ENCODE measurements at places on chromosomes 7 and 10.

DNA sequence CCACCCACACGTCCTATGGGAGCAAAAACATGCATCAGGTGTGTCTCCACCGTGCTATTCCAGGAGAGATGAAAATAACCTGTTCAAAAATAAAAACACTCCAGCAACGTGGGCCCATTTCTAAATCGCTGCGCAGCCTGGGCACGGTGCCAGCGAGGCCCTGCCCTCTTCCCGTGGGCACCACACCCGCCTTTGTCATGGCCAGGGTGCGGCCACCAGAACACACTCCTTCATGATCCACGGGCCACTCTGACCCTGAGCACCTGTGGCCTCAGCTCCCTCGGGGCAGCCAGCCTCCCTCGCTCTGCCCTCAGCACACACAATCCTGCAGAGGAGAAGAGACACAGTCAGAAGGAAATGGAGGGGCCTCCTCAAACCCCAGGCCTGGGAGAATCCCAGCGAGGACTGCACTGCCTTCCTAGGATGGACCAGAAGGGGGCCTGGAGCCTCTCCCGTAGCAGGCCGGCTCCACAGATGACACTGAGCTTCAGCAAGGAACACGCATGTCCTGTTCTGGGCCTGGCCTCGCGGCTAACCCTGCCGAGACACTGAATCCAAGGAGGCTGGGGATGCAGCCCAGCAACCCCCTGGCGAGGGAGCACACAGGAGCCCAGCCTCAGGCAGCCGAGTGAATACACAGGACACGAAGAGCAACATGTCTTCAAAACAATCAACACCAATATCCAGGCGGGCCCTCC is 169.0 kb downstream of the MAD1L1 start:
- DNase-seq: no peak

DNA sequence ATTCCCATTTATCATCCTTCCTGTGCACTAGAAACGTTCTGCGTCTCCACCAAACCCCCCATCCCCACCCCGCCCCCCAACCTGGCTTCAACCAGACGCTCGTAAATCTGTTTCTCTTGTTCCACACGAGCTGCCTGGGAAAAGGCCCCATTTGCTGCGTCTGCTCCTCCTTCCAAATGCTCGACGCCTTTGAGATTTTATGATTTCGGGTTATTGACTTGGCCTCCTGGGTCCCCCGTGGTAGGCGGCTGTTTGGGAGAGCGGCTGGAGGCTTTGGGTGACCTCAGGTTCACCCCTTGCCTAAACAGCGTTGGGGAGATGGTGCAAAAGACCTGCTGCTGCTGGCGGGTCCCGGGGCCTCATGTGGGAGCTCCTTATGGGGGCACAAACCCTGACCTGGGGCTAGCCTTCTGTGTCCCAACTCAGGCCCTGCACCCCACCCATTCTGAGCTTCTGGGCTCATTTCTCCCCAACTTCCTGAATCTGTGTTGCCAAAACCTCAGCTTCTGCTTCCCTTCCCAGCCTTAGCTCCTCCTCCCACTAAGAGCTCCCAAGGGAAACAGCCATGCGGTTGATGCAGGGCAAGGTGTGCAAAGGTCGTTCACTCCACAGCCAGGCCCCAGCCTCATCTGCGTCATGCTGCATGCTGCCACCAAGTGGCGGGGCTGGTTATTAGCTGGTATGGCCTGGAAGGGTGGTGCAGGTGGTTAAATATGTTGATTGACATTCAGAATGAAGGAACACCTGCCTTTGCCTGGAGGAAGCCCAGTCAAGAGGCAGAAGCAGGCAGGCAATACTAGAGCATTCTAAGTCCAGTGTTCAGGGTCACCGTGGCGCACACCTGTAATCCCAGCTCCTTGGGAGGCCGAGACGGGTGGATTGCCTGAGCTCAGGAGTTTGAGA is 49.1 kb upstream of the ELN start:
- DNase-seq: peak; percentile 10

DNA sequence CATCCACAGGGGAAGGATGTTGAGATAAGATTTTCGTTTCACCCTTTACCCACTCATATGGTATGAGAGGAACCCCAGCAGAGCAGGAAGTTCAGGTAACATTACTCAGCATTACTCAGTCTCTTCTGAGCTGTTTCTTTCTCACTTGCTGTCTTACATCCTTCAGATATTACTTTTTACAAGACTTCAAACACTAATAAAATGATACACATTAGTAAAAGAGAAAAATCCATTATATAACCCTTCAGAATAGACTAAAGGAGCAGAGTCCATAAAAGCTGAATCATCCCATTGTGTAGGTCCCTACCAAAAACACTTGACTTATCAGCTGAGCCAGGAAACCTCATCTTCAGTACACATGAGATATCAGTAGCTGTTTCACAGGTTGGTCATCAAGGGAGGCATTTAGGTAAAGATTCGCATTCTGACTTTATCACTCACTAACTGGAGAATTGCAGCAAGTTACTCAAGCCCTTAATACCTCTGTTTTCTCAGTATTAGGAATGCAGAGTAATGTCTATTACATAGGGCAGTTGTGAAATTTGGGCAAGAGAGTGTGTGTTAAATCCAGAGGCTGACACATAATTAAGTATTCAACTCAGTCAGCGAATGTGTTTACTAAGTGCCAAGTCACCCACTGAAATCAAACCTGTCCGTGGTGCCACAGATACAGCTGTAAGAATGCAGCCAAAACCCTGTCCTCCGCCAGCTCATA is 44.7 kb downstream of the KLF6 start:
- DNase-seq: no peak

GRCh38 chr10:68812420-68812819 is 14.9 kb upstream of the STOX1 start:
- no peak for DNase-seq

- no peak for DNase-seq
These were observed 39.9 kb downstream of the INPP5A start for GRCh38 chr10:132577350-132578003.

DNA sequence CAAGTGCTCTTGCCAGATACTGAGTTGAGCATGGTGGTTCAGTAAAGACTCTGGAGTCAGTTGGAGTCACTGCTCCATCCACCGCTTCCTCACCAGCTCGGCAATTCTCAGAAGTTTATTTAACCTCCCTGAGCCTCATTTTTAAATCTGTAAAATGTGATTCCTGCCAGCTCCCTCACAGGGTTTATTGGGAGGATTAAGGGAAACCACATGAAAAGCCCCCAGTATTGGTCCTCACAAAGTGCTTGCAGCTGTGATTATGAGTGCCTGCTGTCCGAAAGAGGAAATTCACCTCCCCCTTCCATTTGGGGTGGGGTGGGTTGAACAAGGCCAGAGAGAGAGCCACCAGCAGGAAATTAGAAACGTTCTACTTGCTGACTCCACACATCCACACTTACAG is 99.0 kb downstream of the AOAH start:
- no peak for DNase-seq

DNA sequence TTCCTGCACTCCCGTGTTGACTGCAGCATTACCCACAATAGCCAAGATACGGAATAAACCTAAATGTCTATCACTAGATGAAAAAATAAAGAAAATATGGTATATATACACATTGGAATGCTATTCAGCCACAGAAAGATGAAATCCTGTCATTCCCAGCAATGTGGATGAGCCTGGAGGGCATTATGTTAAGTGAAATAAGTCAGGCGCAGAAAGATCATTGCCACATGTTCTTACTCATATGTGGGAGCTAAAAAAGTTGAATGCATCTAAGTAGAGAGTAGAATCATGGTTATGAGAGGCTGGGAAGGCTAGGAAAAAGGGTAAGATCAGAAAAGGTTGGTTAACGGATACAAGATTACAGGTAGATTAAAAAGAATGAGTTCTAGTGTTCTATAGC is 219.1 kb upstream of the MKI67 start:
- no peak for DNase-seq

DNA sequence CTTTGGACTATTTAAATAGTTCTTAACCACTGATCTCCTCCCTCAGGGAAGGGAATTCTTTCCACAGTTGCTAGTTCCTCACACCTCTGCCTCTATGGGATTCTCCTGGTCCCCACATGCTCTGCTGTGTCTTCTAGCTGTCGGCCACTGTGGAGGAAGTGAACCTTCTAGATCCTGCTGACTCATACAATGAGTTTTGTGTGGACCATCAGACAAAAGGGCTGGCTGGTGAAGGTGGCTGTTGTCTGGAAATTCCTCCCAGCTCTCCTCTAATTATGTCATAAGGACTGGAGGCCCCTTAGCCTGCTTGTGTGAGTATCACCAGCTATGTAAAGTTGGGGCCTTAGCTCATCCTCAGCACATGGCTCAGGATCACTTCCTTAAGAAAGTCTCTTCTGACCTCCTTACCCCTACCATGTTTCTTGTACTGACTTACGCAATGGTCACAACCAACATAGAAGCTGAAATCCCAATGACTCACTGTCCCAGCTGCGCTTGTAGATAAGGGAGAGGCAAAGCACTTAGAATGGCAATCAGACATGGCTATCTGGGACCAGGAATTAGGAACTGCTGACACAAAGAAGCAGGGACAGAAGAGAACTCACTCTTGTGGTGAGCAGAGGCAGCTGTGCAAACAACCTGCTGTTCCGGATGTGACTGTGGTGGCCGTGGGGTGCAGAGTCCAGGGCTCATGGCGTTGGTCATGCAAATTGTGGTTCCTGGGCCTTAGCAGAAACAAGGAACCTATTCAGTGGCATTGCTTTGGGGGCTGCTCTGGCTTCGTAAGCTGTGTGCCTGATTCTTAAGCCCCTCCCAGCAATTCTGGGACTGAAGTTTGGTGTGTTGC is 2.5 kb upstream of the MACC1 start:
- no peak for DNase-seq

DNA sequence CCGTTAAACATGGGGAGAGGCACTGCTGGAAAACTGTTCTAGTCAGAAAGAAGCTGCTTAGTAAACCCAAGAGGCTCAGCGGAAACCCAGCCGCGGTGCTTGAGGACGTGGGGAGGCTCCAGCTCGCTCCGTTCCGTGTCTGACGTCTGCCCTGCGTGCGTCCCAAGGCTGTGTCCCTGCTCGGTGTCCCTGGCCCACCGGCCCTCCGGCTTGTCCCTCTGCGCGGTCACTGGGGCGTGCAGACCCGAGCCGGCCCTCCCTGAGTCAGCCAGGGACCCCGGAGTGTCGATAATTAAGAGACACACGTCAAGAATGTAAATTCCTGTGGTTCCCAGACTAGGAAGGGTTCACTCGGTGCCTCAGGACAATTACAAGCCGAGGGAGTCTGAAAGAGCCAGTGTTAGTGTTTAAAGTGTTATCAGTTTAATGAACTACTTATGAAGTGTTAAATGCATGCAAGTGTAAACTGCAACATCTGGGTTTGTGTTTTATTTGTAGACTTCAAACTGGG is 98.9 kb downstream of the WDR11 start:
- no peak for DNase-seq

GRCh38 chr7:41732436-41732785 is 29.5 kb upstream of the INHBA start:
- no peak for DNase-seq

- no peak for DNase-seq
These were observed 83.5 kb downstream of the SLC37A3 start for GRCh38 chr7:140314573-140315480.

DNA sequence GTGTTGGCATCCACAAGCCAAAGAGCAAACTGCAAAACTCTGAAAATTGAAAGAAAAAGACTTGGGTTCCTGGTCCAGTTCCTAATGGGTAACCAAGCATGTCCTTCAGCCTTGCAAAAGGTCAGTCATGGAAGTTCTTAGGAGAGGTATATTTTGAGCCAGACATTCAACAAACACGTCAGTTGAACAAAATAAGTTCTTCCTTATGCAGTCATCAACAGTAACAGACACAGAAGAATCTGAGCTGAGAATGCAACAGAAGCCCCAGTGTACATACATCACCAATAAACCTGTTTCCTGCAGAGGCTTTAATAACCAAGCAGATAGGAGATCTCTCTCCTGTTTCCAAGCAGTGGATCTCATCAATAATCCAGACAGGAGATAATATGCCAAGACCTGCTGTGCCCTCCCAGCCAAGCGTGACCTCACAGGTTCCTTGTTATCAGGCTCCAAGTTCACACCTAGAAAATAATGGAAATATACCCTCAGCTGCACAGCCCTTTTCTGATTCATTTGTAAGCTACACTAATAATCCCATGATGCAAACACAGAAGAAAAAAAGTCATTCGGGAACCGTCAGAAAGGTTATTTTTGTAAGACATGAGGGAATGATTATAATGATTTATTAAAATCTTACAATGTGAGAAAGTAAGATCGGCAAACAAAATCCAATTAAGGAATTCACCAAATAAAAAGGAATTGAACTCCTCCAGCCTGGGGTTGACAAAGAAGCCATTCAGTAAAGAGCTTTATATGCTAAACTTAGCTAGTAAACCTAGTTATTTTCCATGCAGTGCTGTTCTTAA is 90.7 kb downstream of the DGKI start:
- DNase-seq: no peak

GRCh38 chr7:26868841-26869495 is 4.6 kb upstream of the SKAP2 start:
- no peak for DNase-seq

- DNase-seq: no peak
These were observed 63.1 kb downstream of the CARD11 start for GRCh38 chr7:2980401-2981102.

GRCh38 chr10:127872871-127873600 is 19.7 kb downstream of the CLRN3 start:
- no peak for DNase-seq

- DNase-seq: no peak
These were observed 16.0 kb upstream of the DPYSL4 start for GRCh38 chr10:132170561-132171361.

- no peak for DNase-seq
These were observed 17.7 kb downstream of the FGFR2 start for GRCh38 chr10:121580276-121581116.

- DNase-seq: no peak
These were observed 7.7 kb downstream of the PRTFDC1 start for GRCh38 chr10:24944512-24945255.

- DNase-seq: no peak
These were observed 19.6 kb upstream of the SMNDC1 start for GRCh38 chr10:110324201-110324804.

- DNase-seq: no peak
These were observed 74.8 kb downstream of the GRID1 start for GRCh38 chr10:86291616-86292340.

- DNase-seq: no peak
These were observed 453.8 kb upstream of the ANKRD30A start for GRCh38 chr10:36671607-36672006.

DNA sequence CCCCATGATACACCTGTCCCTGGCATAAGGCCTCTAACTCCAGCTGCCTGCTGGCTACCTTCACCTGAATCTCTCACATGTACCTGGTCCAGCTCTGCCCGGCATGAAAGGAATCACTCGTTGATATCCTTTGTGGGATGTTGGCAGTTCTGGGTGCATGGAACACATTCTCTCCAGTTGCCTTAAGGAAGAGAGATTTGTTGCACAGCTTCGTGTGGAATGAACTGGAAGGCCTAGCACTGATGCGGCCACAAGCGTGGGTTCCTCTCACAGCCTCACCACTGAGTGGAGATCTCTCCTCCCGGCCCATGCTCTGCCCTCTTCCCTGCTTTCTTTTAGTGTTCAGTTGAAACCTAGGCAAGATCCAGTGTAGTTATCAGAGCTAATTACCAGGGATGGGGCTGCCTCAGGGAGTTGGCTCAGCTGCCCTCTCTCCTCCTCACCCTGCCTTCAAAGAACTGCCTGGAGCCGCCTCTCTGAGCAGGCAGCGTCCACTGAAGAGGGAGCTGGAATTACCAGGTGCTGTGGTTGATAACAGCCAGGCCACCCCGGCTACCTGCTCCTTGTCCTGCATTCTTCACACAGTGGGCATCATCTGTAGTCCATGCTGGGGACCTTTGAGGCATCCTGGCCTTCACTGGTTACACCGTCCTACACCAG is 194.3 kb downstream of the CCDC3 start:
- DNase-seq: no peak
